ENCODE measurements at places on chromosomes 1 and 21.

DNA sequence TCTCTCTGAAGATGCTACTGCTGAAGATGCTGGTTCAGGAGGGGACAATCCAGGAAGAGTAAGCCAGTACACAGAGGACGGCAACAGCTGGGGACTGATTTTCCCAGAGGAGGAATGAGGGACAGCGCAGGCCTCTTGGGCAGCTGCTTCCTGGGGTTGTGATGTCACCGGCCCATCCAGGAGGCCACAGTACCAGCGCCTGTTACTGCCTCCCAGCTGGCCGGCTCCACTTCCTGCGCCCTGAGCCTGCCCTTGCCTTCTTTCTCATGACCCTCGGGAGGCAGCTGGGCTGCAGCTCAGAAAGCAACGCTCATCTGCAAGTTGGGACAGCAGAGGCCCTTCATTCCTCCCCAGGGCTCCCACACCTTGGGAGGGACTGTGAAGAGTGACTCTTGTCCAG, 21.9 kb upstream of the ID3 start:
- no peak for DNase-seq

GRCh38 chr1:84427250-84428188, 29.2 kb downstream of the DNASE2B start:
- no peak for DNase-seq

- DNase-seq: no peak
These were observed 392.1 kb downstream of the KIF26B start for GRCh38 chr1:245546875-245547274.

- no peak for DNase-seq
These were observed 68.0 kb upstream of the ACTL8 start for GRCh38 chr1:17687145-17687544.

DNA sequence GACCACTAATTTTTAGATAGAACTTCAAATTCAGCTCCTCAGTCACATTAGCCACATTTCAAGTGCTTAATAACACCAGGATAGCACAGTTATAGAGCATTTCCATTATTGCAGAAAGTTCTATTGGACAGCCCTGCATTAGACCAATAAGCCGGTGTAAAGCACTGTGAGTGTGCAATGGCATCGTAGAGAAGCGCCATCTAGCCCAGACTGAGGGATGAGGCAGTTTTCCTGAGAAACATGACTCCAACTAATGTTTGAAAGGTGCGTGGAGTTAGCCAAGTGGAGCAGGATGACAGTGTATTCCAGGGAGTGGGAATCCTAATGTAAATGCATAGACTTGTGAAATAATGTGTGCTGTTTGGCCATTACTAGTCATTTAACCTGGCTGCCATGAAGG, 7.7 kb downstream of the RPE65 start:
- DNase-seq: no peak

GRCh38 chr1:172845371-172845770, 186.5 kb downstream of the FASLG start:
- peak; percentile 37 for DNase-seq

DNA sequence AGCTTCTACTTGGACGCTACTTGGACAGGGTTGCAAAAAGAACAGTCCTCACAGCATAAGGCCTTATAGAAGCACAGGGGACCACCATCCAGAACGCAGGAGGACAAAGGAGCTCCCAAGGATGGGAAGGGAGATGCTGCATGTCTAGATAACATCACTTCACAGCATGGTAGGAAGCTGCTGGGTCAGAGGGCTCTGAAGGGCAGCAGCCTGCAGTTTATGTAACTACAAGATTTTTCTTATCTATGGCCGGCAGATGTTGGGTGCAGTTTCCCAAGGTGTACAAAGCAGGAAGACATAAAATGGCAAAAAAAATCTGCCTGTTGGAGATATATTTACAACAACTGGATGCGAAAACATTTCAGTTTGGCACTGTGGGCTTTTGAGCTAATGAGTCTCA, 45.3 kb upstream of the SLC5A9 start:
- DNase-seq: no peak

GRCh38 chr1:81699234-81699633, 101.5 kb upstream of the ADGRL2 start:
- DNase-seq: no peak

- no peak for DNase-seq
These were observed 17.5 kb upstream of the ALPL start for GRCh38 chr1:21491488-21492355.

DNA sequence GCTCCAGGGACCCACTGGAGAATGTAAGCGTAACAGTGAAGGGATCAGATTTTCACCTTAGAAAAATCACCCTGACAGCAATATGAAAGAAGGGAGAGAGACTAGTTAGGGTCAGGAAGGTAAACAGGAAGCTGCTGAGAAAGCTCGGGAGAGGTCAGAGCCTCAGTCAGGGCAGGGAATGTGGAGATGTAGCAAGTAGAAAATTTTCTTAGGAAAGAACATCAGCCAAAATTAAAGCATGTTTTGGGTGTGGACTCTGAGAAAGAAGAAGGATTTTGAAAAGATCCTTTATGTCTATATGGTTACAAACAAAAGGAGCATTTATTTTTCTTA, 16.7 kb upstream of the ERICH3 start:
- no peak for DNase-seq

DNA sequence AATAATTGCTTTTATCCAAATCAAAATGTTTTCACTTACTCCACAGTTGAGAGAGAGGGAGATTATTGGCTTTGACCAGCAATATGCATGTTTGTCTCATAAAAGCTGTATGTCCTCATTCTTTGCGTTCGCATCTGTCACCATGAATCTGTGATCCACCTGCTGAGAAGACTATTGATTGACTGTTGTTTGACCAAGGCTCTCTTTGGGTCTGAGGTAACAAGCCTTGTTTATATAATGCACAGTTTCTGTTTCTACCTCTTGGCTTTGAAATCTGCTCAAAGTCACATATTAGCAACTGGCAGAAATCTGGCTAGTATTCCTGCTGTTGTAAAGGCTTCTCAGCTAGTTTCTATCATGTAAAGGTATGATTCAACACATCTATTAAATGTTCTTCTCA, 157.0 kb downstream of the LYPLAL1 start:
- no peak for DNase-seq

DNA sequence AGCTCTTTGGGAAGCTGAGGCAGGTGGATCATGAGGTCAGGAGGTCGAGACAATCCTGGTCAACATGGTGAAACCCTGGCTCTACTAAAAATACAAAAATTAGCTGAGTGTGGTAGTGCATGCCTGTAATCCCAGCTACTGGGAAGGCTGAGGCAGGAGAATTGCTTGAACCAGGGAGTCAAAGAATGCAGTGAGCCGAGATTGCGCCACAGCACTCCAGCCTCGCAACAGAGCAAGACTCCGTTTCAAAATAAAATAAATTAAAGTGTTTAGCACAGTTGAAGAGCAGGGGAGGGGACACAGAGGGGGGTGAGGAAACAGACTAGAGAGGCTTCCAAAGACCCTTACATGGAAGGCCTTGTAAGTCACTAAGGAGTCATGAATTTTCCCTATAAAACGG, 131.2 kb upstream of the SPATA6 start:
- no peak for DNase-seq

- DNase-seq: no peak
These were observed 392.4 kb downstream of the TTLL7 start for GRCh38 chr1:83606416-83606955.

GRCh38 chr1:229808272-229808671, 182.2 kb downstream of the URB2 start:
- no peak for DNase-seq

- DNase-seq: no peak
These were observed 179.5 kb downstream of the LRRC7 start for GRCh38 chr1:69747207-69747606.

- DNase-seq: no peak
These were observed 152.3 kb downstream of the PCNX2 start for GRCh38 chr1:233143241-233143640.

DNA sequence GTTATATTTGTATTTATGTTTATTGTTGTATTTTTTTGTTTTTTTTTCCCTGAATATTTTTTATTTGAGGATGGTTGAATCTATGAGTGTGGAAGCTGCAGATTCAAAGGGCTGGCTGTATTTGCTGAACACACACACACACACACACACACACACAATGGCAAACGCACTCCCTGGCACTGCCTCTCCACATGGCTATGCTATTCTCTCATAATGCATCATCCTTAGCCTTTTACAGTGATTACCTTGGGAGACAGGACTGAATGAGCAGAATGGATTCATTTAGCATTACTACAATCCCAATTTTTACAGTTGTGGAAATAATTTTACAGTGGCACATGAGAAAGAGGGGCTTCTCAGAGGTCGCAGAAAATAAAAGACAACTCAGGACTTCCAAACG, 390.1 kb downstream of the PCP4 start:
- DNase-seq: no peak

DNA sequence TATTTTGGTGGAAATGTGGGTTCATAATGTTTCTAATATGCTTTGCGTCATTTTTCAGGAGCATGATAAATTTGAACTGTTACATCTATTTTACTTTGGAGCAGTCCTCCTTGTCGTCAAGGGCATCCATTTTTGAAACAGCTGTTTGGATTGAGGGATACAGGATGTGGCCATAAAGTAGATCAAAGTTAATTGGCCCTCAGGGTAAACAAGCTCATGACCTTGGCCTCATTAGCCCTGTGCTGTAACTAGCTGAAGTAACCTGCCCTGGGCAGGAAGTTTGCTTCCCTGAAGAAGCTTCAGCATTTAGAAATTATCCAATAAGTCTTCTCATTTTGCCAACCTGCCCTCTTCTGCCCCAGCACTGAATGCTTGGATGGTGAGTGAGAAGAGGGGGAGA, 24.8 kb upstream of the RGL1 start:
- no peak for DNase-seq

GRCh38 chr1:35590476-35591040, 17.4 kb downstream of the TFAP2E start:
- DNase-seq: no peak

DNA sequence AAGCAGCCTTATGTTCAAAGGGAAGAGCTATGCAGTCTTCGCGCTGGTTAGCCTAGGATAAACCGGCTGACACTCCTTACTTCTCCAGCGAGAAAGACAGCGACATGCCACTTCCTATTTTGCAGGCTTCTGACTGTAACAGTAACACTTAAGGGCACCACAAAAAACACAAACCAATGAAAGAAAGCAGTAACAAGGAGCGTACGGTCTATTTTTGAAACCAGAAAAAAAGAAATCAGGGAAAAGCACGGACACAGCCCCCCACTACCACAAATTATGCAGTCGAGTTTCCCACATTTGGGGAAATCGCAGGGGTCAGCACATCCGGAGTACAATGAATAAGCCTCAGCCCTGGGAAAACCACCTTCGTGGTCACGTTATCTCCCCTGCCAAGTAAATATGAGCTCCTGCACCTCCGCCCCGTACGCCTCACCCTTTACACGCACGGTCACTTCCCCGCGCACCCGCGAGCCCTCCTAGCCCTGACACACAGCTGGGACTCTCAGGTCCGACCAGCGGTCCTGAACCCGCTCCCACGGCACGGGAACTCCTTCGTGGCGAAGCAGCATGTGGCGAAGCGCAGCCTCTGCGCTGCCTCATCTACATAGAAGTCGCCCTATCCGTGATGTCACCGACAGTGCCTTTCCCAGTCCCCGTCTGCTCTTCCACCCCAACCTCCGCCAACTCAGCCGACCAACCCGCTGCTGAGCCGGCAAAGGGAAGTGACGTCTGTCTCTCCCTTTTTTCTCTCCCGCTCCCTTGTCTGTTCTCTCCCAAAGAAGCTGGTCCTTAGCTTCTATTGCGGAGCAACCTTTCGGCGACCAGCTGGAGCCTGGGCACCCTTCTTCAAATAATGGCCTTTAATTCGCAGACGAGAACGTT, 40.9 kb upstream of the PPIAL4F start:
- DNase-seq: peak; percentile 57

DNA sequence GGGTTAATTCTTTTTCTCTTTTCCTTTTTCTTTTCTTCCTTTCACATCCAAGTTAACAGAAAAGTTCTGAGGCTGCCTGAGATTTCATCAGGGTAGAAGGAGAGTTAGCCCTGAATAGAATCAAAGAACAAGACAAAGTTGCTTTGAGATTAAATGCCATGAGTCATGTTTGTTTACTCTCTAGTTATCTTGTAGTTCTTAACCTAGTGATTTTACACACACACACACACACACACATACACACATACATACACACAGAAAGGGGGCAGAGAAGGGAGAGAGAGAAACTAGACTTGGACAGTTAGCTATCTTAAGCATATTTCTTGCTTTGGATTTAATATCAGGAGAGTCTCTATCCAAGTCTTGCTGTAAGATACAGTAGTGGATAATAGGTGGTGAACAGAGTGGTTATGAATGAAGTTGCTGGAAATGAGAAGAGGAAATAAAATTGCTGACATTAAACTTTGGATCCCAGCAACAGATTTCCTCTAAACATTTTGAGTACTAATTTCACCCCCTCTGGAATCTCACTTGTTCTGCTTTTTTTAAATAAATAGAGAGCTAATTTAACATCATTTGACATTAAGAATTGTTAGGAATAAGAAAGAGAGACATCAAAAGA, 19.9 kb downstream of the PLA2G4A start:
- no peak for DNase-seq

GRCh38 chr1:211260141-211261107, 1.3 kb downstream of the RCOR3 start:
- DNase-seq: peak; percentile 39

DNA sequence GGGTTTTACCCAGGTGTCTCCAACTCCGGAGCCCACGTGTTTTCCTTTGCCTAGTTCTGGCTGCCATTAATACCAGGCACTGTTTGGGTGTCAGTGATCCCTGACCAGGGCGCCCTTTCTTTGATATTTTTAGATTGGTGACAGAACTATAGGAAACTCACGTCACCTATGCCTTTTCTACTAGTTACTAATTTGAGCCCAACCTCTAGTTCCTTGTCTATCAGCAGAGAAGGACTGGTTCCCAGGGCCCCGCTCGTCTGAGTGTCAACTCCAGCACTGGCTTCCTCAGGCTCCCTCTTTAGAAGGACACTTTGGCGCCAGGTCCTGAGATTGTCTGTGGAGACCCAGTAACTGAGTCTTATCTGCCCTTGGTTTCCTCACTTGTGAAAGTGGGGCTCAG, 9.4 kb downstream of the MFN2 start:
- DNase-seq: no peak

DNA sequence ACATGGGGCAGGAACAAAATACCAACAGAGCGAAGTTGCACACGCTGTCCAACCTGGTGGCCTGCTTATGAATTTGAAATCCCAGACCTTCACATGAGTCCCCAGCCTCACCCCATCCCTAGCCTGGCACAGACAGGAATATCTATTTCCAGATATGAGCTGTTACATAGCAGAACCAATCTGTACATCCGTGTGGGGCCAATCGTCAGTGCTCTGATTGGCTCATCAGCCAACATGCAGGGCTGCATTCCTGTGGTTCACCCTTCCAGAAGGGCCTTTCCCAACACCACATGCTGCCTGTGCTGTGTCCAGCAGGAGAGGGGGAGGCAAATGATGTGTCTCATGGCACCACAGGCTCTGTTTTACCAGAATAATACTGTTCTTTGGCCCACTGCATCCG, 31.3 kb downstream of the CCN1 start:
- no peak for DNase-seq

- DNase-seq: no peak
These were observed 177.5 kb downstream of the ZZZ3 start for GRCh38 chr1:77504986-77505385.

- no peak for DNase-seq
These were observed 2.8 kb upstream of the RGS5 start for GRCh38 chr1:163205513-163205912.
